Skin of body (tissue), 3 donors: ENCODE measurements at places on chromosomes 2 and 18.

GRCh38 chr2:105403783-105404698, 5.2 kb upstream of the FHL2 start:
- DNase-seq = no peak

- DNase-seq = no peak
Measured at GRCh38 chr2:234241656-234242458, 191.4 kb downstream of the SPP2 start.

- no peak for DNase-seq
Measured at GRCh38 chr18:51229328-51229727, 31.8 kb upstream of the MEX3C start.

DNA sequence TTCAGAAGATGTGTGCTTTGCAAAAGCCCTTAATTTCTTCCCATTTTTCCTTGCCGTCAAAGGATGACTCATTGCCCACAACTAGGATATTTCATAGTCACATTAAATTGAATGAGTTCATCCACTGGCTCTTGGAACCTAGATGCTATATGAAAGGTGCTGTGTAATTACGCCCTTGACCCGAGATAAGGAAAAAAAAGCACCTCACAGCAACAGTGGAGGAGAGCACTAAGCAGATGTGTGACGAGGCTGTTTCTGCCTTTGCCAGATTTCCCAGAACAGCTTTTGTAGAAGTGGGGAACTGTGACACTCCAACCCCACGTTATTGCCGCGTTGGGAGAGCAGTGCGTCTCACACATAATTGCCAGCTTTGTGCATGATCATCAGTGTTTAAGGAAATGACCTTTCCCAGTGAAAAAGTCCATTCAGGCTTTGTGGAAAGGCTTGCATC, 33.3 kb upstream of the TMEM87B start:
- no peak for DNase-seq

DNA sequence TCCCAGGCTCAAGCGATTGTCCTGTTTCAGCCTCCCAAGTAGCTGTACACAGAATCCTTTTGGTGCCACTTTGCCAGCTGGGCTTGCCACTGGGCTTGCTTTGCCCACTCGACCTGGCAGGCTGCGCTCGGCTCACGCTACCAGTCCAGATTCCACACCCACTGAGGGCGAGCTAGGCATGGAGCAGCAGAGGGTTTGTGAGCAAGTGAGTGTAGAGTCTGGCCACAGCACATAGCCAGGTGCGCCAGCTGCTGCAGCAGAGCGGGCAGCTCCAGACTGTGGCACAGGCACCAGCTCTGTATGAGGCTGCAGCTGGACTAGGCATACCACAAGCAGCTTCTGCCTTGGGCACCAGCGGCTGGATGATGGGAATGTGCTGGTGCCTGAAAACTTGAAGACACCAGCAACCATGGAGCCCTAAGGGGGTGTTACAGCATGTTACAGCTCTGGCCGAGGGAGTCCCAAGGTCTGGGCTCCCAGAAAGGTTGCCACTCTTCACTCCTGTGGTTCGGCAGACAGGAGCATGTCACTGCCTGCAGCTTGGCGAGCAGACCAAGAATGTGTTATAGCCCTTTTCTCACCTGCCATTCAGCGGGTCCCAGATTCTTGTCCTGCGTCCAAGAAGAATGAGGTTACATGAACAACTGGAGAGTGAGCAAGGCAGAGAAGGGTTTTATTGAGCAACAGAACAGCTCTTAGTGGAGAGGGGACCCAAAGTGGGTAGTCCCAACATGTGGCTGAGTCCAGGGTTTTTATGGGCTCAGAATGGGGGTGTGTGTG, 12.9 kb downstream of the SMARCAL1 start:
- DNase-seq = no peak

DNA sequence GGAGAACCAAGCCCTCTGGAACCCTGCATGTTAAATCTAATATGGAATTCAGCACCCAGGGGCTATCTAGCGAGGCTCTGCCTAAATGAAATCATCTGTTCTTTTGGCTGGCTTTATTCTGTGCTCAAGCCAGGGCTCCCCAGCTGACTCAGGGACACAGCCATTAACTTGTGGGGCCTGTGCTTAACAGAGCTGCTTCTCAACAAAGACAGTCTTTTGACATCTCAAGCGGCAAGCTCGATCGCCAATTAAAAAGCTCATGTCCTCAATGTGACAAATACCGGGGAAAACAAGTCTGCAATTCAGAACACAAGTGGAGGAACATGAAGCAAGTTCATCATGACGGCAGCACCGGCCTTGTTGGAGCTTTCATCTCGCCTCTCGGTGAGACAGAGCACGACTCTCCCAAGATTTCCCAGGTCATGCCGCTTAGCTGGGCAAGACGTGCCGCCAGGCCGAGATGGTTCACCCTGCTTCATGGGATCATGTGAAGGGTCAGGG, 64.9 kb downstream of the KLHL29 start:
- no peak for DNase-seq

GRCh38 chr18:13539050-13539449, 187.3 kb downstream of the FAM210A start:
- DNase-seq = no peak

DNA sequence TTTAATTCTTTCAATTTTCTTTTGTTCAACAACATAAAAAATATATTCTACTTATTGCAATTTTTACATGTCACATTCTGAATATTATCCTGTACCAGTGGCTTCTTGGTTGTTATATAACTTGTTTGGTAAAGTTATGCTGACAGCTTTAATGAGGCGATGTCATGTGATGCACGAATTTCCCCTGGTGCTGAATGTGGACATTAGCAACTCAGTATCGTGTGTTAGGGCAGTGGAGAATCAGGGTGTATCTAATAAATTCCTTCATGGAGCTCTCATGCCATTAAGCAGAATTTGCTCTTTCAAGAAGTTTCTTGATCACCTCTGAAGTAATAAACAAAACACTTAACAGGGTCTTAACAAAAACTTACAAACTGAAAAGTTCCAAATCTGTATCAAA, 99.6 kb upstream of the DNMT3A start:
- DNase-seq = no peak

GRCh38 chr2:119431155-119431975, at the start of gene TMEM37:
TSS of gene TMEM37 (plus strand) at chr2:119431854. CDS start at chr2:119431904, 50 bp downstream.
- DNase-seq = peak; percentile 49

GRCh38 chr2:1881502-1881901, 137.2 kb upstream of the PXDN start:
- no peak for DNase-seq

DNA sequence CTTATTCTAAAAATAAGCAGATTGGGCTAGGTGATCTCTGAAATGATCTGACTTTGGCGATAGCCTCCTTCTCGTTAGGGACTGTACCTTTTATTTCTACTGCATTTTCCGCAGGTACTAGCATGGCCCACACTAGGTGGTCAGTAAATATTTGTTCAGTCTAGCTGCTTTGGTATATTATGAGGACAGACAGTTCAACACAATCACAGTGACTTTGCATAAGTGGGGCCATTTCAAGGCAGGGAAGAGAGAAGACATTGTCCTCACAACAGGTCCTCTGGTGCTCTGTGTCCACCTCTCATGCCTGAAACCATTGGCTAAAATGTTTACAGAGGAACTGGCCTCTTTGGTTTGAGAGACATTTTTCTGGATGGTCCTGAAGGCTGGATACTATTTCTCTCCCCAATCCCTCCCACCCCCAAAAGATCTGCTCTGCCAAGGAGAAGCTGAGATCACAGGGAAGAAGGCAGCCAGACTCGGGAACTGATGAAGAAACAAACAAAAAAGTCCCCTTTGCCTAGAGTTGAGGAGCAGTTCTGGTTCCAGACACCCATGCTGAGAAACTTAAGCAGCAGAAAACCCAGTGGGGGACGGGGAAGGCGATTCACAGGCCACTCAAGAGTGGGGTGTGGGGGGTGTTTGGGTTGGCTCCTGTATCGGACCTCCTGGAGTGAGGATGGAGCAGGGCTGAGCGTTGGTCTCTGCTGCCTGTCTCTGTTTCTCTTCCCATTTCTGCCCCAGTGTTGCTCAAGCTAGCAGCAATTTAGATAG, 2.9 kb upstream of the TNP1 start:
- DNase-seq = no peak

DNA sequence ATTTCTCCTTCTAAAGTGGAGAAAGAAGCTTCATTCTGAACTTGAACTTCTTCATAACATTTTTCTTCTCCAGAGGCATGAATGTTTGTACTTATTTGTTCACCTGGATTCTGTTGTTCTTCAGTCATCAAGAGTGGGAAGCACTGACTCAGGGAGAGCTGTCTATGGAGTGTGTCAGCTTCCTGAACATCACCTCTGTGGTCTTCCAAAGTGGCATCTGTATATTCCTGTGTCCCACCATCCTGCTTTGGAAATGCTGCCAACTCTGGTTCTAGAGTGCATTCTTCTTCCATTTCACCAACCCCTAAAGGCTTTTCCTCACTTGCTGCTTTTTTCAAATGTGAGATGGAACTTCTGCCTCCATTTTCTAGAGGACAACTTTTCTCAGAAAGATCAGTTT, 59.5 kb downstream of the TTN start:
- DNase-seq = no peak

DNA sequence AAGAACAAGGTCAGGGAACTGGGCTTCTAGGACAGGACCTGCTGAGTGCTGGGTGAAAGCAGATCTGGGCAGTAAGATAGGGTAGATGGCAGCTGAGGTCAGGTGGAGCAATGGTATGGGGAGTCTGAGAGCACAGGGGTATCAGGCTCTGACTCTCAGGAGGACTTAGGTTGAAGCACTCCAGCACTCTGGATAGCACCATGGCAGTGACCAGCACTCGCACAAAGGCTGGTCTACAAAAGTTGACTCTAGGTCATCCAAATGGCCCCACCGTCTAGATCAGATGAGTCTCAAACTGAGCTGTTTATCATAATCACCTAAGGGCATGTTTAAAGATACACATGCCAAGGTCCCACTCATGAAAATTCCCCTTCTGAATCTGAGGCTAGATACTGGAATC, 60.1 kb downstream of the CDKL4 start:
- no peak for DNase-seq

- DNase-seq = no peak
Measured at GRCh38 chr2:224780106-224780505, 63.9 kb upstream of the CCDC195 start.
